Fibroblast of skin of left biceps (primary cell): ENCODE measurements at places on chromosomes 7 and 10.

GRCh38 chr10:20744821-20745220 is 152.3 kb downstream of the NEBL start:
- DNase-seq, result no peak

DNA sequence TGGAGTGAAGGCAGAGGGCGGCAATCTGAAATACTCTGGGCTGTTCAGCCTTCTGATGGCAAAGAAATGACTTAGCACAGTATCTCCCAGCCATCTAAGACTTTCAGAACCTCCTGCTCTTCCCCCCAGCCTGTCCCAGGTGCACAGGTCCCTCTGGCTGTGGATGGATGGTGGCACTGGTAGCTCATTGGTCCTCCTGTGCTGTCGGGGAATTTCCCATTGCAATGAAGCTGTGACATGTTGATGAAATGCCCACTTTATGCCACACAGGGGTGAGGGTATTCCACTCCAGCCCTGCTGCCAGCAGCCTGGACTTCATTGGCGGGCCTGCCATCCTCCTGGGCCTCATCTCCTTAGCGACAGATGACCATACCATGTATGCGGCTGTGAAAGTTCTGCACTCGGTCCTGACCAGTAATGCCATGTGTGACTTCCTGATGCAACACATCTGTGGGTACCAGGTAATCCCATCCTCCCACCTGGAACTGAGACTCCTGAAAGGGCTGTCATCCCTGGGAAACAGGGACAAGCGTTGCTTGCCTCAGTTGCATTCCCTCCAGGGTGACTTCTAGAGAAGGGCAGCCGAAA is 105.9 kb downstream of the WDFY4 start:
- no peak for DNase-seq

DNA sequence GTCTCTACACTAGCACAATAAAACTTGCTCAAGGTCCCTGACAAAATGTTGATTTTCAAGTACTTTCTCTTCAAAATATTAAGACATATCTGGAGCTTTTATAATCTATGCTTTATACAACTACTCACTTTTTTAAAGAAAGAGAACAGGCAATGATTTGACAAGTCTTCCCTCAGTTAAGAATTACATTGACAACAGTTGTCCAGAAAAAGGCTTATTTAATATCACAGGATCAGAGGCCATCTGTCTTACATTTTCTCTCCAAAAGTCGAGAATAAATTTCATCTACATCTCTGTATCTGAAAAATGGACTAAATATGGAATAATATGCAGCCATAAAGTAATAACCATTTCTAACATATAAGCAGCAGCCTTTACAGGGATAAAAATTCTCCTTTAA is 8.2 kb upstream of the RNF148 start:
- no peak for DNase-seq

DNA sequence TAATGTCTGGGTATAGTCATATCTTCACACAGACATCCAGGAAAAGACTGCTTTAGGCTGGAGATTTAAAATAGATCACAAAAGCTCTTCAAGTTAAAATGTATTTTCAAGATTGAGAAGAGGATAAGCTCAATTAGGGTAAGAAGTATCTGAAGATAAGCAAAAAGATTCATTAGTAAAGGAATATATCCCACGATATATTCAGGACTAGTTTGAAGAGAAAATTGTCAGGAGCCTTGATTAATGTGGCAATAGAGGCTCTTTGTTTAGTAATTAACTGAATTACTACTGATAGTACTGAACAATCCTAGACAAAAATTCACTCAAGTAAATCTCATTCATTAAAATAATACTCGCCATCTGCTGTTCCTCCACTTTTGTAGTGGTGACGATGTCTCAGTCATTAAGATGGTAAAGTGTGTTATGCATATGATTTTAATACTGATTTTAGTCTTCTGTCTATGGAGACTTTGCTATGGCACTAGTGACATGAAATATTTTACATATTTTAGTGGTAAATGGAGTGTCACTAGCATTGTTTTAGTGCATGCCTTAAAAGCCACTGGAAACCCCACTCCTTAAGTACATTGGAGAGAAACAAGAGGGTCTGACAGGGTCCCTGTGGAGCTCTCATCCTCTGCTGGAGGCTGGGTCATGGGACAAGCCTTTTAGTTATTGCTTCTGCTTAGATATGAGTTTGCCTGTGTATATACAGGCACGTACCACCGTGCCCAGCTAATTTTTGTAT is 32.8 kb downstream of the INPP5F start:
- DNase-seq, result no peak

GRCh38 chr7:29247224-29247962 is 52.8 kb downstream of the CHN2 start:
- DNase-seq, result no peak

GRCh38 chr10:5805260-5805659 is 8.0 kb downstream of the GDI2 start:
- DNase-seq, result no peak

DNA sequence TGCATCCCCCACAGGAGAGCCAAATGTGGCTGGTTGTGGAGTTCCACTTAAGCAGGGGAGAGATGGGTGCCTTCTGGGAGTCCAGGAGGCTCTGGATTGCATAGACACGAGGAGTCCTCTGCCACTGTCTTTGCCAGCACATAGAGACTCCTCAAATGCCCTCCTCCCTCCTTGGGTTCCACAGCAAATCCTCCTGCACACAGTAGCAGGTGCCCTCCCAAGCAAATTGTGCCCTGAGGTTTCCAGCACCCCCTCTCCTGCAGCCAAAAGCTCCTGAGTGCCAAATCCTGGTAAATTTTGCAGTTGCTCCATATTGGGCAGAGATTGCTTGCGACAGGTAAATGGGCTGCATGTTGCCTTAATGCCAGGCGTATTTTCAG is 5.8 kb downstream of the EVX1 start:
- no peak for DNase-seq

- DNase-seq, result no peak
These were observed 260.3 kb upstream of the FERD3L start for GRCh38 chr7:19405541-19405940.

GRCh38 chr7:1409555-1409954 is 49.7 kb downstream of the MICALL2 start:
- no peak for DNase-seq

DNA sequence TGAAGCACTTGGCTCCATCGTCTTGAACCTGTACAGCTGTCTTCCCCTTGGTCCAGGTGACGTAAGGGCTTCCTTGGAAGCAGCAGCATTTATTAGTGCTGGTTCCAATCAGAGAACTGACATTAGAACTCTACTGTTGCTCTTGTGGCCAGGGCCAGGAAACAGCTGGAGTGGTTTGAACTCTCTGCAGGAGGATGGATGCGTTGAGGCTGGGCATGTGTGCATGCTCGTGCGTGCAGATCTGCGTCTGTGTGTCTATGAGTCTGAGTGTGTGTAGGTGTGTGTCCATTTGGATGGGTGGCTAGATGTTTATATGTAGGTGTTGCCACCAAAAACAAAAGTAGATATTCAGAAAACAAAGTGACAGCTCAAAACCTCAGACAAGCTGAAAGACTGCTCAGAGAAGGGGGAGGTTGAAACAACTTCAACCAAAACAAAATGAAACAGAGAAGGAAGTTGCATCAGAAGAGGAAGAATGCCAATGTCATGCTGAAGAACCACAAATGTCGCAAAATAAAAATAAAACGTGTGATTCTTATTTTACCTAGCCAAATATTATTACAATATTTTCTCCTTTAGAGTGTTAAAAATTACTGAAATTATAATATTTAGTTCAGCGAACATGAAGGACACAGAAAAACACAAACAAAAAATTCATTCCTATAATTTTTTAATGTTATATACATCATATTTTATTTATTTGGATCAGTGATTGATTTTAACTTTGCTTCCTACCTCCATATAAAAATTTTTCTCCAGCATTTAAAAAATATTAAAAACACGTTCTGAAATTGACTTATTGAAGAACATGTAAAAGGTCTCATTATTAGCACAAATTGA is 96.1 kb upstream of the MKLN1 start:
- peak; percentile 26 for DNase-seq

DNA sequence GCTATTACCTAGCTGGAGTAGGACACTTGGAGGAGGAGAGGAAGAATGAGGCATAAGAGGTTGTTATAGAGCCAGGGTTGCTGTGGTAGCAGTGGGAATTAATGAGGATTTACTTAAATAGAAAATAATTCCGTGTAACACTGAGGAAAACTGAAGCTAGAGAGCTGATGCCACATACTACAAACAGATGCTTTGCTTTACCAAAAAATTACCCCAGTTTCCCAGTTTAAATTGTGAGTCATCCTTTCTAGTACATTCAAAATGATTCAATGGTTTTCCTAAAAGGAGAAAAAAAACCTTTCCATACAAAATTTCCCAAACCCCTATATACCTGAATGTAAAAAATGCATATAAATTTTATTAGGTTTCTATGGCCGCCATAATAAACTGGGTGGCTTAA is 58.3 kb downstream of the ZNF518A start:
- DNase-seq, result no peak

DNA sequence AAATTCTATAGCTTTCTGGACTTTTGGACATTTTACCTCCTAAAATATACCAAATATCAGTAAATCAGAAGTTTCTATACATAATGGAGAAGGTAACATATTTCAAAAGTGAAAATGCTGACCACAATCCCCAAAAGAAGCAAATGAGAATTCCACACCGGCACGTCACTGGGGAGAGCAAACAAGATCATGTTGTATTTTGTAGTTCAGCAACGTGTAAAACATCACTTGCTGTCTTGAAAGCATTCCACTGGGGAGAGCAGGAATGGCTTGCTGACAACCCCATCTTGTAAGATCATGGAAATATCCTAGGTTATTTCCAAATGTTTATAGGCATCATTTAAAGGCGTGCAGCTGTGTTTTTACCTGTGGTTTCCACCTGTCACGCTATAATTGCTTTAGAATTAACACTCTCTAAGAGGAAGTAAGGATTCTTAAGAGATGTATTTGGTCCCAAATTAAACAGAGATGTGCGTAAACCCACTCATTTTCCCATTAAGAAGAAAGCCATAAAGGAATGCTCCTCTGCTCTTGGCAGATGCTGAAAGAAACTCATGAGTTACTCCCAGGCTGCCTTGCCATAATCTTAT is 397.1 kb upstream of the POT1 start:
- no peak for DNase-seq

DNA sequence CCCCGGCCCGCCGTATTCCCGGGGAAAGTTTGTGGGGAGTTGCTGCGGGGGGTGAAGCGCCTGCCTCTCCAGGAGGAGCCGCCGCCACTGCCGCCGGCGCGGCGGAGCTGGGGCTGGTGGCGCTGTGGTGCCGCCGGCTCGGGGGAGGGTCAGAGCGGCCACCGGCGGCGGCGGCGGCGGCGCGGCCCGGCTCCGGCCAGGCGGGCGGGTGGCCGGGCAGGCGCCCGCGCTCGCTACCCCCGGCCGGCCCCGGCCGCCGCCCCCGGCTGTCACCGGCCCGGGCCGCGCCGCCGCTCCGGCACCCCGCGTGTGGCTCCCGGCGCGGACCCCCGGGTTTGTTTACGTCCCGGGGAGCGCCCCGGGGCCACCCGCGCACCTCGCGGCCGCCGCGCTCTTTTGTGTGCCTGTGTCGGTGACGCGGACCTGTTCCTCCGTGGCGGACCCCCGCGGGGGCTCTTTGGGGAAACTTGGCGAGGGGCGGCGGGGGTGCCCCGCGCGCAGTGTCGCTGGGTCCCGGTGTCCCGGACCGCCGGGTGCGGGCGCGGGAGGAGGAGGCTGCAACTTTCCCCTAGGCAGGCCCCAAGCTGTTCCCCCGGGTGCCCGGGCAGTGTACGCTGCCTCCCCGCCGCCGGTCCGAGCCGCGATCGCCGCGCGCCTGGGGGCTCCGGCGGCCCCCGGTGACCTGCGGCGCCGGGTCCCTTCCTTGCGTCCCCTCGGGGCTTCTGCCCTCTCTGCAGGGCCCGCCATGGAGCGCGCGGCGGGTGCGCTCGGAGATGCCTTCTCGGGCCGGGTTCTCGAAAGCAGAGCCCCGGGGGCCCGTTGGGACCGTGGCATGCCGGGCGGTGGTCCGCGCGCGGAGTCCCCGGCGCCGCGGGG is 593 bp upstream of the CUX1 start:
- no peak for DNase-seq

- no peak for DNase-seq
These were observed 15.8 kb upstream of the LIPN start for GRCh38 chr10:88744002-88744401.

DNA sequence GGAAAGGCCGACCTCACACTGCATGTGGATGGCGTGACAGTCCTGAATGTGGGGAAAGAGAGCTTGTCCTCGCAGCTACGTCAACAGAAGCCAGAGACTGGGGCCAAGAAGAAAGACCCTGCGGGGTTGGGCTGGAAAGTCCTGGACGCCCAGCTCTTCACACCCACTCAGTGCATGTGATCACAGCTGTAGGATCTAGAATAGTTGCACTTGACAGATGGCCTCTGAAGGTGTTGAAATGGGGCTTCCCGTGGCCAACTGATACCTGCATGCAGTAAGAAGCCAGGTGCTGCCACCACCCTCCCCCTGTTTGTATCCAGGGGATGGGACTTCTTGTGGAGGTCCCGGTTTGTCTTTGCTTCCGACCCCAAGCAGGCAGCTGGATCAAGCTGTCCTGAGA is 34.1 kb upstream of the OCM2 start:
- DNase-seq, result no peak

- DNase-seq, result no peak
These were observed 29.0 kb upstream of the UBE2D1 start for GRCh38 chr10:58305821-58306220.

GRCh38 chr7:18040196-18040595 is 12.6 kb upstream of the PRPS1L1 start:
- DNase-seq, result no peak

DNA sequence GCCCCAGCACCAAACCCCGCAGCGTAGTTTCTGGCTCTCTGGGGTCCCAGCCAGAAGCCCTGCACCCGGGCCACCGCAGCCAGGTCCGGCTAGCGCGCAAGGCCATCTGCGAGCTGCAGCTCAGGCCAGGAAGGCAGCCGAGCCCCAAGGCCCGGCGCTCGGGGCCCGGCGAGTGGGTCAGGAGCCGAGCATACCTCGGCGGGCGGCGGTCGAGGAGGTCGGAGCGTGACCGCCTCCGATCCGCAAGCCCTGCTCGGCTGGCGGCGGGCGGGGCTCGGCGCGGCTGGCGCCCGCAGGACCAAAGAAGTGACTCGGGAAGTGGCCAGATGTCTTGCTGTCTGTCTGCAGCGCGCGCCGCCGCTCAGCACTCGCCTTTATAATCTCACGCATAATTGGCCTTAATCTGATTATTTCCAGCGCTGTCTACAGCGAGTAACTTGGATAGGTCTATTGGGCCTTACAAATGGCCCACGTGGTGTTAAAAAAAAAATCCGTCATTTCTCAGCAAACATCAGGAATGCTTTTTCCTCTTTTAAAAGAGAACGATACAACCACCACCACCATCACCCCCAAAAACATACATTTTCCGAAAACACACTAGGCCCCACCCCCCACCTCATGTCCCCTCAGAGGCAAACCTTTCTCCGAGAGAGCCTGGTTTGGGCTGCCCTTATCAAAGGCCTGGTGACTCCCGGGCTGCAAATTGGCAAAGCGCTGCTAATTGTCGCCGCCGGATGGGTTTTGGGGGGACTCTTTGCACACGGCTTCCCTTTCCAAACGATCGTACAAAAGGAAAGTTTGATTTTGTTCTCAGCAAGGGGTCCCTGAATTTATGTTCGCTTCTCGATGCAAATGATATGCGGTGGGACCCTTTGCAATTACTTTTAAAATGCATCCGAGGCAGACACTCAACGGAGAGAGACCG is at the start of gene DRGX:
Gene DRGX (minus strand): TSS at position 349 of the 925 bp plus-strand sequence. CDS start 649 bp downstream, outside the sequence.
- no peak for DNase-seq
